Stimulated activated CD4-positive, alpha-beta T cell treated with anti-CD3 and anti-CD28 coated beads, Interleukin-4, amount 100 ng/mL, for 1 hour (primary cell): ENCODE measurements at places on chromosomes 2 and 18.

DNA sequence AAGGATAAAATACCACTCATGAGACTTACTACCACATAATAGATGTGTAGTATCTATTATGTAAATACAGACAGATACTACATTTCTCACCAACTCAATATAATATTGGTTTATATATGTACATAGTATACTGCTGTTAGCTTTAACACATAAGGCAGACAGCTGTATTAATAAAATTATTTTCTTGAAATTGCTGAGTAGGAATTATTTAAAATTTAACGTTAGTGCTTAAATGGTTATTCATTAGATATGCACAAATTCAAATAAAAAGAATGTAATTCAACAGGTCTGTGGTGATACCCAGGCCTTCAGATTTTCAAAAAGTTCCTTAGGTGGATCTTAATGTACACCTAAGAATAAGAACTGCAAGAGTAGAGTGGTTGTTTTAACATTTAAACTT lies 59.0 kb downstream of the PRPF40A start:
- DNase-seq = no peak

GRCh38 chr2:160674146-160674750 lies 180.6 kb upstream of the RBMS1 start:
- DNase-seq = no peak

- DNase-seq = no peak
Observed at GRCh38 chr2:150469706-150470274, 17.7 kb downstream of the RND3 start.

DNA sequence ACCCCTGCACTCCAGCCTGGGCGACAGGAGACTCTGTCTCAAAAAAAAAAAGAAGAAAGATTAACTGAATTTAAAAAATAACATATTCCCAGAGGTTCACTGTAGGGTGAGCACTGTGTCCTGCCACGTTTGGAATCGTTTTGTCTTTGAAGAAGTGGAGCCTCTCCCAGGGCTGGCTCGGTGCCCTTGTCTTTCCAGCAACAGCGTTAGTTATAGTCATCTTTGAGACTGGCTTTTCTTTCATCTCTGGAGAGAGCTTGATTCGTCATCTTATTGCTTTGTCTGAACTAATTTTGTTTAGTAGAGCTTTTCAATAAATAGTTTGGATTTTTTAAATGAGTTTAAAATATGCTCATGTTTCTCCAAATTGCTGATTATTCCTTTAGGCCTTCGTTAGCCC lies 50.5 kb downstream of the IMPA2 start:
- no peak for DNase-seq

DNA sequence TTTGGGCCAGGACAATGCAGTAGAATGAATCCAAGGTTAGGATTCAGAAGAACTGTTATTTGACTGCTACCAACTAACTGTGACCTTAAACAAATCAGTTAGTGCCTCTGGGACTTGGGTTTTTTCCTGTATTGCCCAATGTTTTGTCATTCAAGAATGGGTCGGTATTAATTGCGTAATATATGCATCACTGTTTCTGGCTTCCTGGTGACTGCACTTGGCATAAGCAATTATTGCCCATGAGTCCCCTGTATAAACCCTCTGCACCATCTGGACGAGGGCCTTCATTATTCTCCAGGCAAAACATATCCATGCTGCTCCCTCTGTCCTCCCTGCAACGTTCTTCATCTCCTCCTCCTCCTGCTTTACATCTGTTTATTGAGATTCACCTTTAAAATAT lies 255.8 kb upstream of the LRRTM1 start:
- DNase-seq = no peak
